ENCODE measurements at places on chromosomes 1 and 21. TPM values are rescaled to one million over a fixed set of nuclear protein-coding genes. Genes with fewer than 3 reads are reported as not detected.

CD5L gene
- not detected for polyA plus RNA-seq

- no peak for DNase-seq
Observed at GRCh38 chr1:205772607-205773032, 2.7 kb downstream of the RAB29 start.

DNA sequence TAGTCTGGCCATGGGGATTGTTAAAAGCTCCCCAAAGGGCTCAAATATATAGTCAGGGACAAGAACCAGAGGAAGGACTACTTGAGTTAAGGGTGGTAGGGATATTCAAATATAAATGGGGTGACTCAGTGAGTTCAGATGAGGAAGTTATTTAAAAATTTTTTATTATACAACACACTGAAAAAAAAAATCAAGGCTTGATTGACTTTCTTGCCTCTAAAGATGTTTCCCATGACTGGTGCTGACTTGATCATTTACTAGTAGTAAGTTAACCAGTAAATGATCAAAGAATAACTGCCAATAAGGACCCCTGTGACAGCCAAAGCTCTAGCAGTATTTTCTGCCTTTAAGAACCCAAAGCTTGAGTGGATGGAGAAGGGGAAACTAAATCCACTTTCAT lies 357.6 kb upstream of the NR5A2 start:
- no peak for DNase-seq

- DNase-seq: no peak
Observed at GRCh38 chr1:176559474-176559873, 96.5 kb downstream of the PAPPA2 start.

SLC1A7 gene
- 0.20 TPM for polyA plus RNA-seq

DNA sequence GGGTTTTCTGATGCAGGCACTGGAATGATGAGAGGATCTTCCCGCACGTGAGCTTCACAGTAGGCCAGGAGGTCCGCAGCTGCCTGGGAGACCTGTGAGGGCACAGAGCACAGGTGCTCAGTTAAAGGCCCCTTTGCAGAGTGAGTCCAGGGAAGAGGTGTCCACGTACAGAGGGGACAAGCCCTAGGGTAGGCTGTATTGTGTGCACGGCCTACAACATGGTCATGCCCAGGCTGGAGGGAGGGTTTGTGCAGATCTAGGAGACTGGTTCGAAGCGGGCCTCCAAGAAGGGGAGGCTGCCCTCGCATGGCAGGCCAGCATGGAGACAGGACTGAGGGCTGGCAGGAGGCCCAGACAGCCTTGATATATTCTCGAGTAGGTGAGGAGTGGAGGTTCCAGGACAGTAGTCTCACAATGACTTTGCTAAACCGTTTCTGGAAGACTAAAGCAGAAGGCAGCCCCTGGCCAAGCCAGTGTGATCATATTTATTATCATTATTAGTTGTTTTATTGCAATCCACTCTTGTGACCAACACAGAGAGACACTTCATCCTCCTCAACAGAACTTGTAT lies 48.0 kb upstream of the B3GALNT2 start:
- no peak for DNase-seq

DNA sequence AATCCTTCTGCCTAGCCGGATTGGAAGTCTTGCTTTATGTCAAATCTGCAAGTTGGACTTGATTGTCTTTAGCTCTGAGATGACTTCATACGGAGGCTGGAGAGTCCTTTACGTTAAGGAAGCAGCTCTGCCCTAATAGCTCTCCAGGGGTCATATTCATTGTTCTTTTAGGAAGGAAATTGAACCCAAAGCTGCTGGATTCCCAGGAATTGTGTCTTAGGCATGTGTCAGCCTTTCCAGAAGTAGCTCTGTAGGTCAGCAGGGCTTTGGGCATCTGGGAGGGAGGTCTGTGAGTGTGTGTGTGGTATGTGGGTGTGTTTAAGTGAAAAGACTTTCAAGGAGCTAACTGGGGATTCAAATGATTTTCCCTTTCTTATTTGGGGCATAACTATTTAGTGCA lies 82.4 kb downstream of the ABCA4 start:
- DNase-seq: no peak

DNA sequence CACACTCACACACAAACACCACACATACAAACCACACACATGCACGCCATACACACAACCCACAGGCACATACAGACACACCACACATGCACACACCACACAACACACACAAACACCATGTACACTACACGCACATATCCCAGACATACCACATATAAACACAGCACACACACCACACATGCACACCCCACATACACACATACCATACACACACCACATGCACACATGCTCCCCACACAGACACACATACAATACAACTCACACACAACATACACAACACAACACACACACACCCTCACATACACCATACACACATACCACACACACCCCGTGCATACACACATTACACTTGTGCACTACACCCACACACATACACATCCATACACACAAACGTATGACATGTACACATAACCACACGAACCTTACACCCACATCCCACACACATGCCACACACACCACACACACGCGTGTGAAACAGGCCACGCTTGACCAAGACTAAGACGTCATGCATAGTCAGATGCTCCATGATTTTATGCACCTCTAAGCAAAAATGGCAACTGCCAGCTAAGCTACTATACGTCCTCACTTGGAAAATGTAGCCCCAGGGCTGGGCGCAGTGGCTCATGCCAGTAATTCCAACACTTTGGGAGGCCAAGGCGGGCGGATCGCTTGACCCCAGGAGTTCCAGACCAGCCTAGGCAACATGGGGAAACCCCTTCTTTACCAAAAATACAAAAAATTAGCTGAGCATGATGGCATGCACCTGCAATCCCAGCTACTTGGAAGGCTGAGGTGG lies 77.4 kb upstream of the TMPRSS2 start:
- DNase-seq: no peak

GRCh38 chr1:23701996-23702395 lies 10.4 kb downstream of the RPL11 start:
- DNase-seq: no peak

UTS2 gene
- not detected for polyA plus RNA-seq

GON4L gene
- polyA plus RNA-seq: 18.3 TPM

DNA sequence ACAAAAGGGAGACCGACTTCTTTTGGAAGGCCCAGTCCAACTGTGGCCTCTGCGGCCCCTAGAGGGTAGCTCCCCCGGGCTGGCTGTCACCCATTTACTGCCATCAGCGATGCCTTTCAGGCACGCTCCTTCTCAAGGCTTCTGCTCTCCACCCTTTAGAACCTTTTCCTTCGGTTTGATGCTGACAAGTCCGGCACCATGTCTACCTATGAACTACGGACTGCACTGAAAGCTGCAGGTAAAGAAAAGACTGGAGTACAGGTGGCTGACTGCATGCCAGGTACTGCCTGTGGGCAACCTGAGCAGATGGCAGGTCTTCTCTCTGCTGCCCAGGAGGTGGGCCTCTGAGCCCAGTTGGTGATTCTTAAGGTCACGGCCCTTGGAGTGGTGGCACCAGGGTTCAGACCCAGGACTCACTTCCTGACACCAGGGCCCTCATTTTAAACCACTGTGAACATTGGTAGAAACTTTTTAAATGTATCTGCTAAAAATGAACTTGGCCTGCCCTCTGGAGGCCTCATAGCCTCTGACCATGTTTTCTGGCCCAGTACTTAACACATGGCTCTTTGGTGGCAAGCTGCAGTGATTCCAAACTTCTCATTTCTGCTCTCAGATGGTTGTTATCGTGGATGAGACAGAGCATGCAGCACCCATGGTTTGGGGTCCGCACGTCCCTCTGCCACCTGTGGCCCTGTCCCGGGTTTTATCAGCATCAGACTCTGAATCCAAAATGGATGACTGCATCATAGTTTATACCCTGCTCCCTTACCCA lies 45.7 kb downstream of the CAPN9 start:
- DNase-seq: no peak

DNA sequence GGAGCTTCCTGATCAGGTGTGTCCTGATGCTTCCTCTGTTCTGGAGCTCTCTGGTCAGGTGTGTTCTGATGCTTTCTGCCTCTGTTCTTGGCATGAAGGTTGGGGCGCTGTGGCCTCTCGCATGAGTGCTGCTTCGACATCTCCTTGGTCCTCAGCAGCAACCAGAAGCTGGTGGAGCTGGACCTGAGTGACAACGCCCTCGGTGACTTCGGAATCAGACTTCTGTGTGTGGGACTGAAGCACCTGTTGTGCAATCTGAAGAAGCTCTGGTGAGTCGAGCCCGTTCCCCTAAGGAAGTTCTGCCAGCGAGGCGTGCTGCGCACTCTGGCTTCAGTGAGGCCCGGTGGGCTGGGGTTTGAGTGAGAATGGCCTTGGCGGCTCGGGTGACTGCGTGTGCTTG lies 18.0 kb downstream of the NLRP3 start:
- no peak for DNase-seq

- no peak for DNase-seq
Observed at GRCh38 chr21:14567331-14568279, 21.5 kb upstream of the SAMSN1 start.

TMEM222 gene
- polyA plus RNA-seq: 76.2 TPM

- DNase-seq: no peak
Observed at GRCh38 chr1:103267893-103268292, 159.6 kb upstream of the COL11A1 start.

DNA sequence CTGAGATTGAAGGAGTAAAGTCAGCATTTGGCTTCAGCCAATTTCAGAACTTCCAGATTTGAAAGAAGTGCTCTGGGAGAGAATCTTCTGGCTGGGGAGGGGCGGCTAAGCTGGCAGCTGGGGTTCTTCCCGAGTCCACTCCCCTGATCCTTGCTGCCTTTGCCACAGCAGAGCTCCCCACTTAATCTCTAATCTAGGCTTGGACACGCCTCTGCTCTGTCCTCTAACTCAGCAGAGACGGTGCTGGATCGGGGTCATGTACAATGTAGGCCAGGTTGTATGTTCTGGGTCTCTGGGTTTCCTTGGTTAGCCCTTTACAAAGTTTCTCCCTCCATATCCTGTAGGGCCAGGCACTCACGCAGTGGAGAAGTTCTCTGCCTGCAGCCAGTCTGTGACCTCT lies 10.1 kb upstream of the GSTM3 start:
- no peak for DNase-seq

GRCh38 chr1:204171751-204172178 lies 5.6 kb upstream of the REN start:
- peak; percentile 59 for DNase-seq

GRCh38 chr1:71719330-71719729 lies 563.0 kb downstream of the NEGR1 start:
- no peak for DNase-seq

DNA sequence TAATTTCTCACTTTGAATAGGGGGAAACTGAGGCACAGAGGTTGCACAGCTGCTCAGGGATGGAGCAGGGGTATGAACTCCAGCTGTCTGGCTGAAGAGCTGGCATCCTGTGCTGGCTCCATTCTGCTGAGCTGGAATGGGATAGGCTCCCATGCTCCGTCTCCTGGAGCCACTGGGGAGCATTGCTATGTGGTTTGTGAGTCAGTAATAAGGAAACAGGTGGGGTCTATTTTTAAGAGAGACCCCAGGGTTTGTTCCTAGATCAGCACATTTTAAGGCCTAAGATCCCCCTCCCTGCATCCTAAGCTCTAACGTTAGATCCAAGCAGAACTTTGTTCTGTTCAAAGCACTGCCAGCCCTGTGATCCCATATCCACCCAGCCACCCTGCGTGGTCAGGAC lies 72.2 kb downstream of the LACTBL1 start:
- no peak for DNase-seq

DNA sequence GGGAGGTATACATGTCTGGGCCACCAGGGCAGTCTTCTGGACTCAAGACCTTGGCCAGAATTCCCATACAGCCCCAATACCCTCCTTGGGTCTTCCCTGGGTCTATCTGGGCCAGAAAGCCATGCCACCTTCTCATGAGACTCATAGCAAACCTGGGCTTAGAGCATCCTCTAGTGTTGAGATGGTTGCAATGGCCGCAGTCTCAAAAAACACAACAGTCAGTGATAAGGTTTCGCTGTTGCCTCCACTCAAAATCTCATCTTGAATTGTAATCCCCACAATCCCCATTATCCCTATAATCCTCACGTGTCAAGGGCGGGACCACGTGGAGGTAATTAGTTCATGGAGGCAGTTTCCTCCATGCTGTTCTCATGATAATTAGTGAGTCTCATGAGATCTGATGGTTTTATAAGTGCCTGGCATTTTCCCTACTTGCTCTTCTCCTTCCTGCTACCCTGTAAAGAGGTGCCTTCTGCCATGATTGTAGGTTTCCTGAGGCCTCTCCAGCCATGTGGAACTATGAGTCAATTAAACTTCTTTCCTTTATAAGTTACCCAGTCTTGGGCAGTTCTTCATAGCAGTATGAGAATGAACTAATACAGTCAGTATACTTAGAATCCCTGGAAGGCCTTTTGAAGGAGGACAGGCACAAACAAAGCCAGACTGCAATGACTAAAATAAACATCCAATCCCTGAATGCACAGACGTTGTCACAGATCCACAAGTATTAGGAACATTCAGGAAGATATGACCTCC lies 77.0 kb downstream of the CTH start:
- no peak for DNase-seq

Data from BJ (cell line).